ENCODE measurements at places on chromosomes 7 and 10.

GRCh38 chr10:98649170-98649569 lies 202.4 kb upstream of the HPS1 start:
- no peak for DNase-seq

DNA sequence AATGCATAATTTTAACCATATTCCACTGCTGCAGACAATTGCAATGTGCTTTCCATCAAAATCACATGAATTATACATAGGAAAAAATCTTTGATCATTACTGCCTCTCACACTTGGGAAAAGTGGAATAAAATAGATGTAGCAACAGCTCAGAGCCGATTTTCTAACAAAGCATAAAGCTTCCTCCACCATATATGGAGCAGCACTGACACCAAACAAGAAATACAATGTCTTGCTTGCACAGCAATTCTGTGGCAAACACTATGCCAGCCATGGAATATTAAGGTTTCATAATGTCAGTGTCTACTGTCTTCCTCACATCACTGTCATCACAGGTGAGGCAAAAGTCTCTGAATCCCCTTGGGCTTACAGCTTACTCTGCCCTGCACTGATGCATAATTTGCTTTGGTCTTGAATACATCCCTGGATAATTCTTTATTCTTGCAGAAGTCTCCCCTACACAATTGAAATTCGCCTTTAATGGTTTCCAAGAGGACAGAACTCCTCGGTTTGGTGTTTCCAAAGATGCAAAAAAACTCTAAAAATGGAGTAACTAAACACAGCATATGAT lies 198.5 kb downstream of the CACNA2D1 start:
- DNase-seq: no peak

GRCh38 chr7:111371437-111371836 lies 190.9 kb downstream of the IMMP2L start:
- DNase-seq: no peak

DNA sequence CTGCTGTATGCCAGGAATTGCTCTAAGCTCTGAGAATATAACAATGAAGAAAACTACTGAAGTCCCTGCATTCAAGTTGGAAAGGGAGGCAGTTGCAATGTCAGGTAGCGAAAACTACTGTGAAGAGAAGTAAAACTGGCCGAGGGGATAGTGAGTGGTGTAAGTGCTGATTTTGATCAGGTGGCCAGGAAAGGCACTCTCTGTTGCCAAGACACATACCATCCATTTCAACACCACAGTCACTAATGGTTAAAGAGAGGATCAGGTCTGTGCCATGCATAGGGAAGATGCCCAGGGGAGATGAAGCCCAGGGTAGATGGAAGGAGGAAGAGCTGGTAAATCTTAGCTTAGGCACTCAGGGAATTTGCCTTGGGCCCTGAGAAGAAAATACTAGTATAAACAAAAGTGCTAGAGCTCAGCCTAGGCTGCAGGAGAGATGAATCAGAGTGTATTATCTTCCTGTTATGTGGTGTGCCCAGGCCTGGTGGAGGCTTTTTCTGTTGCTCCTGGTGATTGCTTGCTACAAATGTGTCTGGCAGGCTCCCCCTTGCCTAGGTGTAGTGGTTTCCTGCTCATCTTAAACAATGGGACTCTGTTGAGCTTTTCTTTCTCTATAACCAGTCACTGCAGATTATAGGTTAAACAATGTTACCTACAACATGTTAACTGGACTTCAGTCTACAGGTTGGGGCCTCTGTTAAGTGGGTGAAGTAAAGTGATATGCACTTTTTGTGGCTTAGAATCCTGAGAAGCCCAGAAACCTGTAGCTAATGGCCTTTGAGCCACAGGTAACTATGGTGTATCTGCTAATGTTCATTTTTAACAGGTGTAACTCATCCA lies 125.5 kb downstream of the LRRC4 start:
- no peak for DNase-seq

DNA sequence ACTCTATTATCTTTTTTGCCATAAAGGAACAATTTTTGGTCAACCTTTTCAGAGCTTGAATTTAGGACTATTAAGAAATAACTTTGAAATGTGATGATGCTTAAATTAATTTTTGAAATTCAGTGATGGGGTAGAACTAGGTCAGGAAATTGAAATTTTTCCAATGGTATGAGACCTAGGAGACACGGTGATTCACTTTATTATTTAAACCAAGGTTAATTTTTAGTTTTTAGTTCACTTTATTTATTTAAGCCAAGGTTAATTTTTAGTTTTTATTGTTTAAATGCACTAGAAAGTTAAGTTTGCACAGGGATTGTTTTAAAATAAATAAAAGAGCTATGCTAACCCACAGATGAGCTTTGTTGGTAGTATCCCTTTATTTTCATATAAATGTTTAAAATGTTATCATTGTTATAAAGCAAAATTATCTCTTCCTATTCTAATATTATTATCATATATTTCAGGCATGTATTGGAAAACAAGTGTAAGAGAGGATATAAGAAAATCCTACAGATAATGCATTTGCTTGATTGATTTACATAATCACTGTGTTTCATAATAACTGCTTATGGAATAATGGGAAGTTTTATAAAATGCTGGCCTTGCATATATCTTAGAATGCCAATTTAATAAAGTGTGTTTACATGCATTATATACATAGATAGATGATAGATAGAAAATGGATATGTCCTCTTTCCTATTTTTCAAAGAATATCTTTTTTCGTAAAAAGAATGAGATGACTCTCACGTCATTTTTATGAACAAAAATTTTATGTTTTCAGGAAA lies 163.6 kb downstream of the HGF start:
- DNase-seq: no peak

GRCh38 chr10:17386616-17387075 lies 67.7 kb downstream of the ST8SIA6 start:
- peak; percentile 32 for DNase-seq

DNA sequence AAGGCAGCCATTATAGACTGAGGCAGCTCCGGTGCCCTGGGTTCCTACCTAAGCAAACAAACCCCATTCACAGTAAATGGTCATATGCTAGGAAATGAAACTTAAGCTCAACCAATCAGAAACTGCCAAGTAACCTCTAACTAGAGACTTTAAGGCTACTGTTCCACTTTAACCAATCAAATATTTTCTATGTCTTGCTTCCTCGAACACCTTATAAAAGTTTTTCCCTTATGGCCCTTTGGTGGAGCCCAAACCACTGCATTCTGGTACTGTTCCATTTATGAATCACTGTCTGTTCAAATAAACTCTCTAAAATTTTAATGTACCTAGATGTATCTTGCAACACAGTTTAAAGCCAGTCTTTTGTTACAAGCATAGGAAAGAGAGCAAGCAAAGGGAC lies 361.1 kb downstream of the HGF start:
- DNase-seq: no peak

- peak; percentile 31 for DNase-seq
Measured at GRCh38 chr7:117281562-117281961, 41.3 kb downstream of the WNT2 start.

- no peak for DNase-seq
Measured at GRCh38 chr10:103584216-103585010, 90.9 kb downstream of the NEURL1 start.

DNA sequence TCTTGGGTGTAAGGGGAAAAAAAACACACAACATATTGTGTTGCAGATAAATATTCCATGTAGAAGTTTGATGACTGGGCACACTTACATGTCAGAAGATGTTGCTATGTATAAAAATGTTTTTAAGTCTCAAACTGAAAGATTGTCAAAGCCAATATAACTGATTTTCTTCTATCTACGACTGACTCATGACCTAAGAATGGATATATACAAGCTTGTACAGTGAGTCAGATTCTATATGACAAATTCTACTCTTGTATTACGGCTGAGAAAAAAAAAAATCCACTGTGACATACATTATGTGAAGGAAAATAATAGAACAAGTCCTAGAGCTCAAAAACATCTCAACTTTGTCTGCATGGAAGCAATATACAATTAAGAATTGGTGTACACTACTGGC lies 343.0 kb upstream of the PCDH15 start:
- no peak for DNase-seq

DNA sequence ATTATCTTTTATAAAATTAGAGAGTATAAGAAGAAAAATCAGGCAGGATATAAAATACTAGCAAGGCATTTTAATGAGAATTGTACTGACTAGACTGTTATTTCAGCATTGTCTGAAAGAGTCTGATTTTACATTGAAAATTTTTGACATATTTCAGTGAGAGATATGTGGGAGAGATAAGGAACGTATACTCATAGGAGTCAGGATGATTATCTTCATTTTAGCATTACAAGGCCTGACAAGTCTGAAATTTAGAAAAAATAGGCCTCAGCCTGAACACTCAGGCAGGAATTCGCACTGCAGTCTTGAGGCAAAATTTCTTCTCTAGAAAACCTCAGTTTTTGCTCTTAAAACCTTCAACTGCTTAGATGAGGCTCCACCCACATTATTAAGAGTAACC lies 386.0 kb downstream of the HGF start:
- DNase-seq: no peak

DNA sequence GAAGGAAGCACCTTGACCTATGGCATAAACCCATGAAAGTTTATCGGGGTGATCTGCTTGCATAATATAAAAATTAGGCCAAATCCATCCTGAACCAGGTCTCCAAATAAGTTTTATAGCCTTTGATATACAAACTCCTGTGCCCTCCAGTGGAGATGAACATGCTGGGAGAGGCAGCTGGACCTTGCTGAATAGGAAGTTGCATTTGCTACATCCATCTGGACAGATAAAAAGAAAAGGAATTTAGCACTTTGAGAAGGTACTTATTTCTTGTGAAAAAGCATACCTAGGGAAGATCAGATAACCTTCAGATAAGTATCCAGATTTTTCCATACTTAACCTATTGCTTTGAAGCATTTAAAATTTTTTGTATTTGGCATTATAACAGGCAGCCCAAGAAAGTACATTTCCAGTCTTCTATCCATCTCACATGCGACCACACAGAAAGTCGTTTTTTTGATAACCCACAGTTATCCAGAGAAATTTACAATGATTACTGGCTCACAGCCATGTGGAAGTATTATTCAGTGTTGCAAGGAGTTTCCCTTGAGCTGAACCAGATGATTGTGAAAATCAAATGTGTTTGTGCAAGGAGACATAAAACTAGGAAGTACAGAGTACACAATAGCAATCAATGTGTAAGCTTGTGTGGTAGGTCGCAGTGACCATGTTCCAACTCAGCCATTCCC lies 124.4 kb upstream of the STK17A start:
- no peak for DNase-seq

DNA sequence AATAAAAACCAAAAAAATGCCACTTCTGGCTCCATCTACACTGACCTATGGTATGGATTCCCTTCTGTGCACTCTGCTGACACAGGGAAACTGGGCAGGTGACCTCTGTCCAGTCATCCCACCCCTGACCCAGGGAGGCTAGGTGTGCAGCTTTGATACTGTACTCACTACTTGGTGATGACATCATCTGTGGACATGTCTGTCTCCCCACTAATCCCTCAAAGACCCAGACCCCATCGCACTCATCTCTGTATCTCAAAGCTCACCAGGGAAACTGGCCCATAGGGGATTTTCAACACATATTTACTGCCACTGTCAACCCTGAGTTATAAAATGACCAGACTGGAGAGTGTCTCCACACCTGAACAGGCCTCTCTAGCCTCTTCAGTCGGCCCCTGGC lies 10.6 kb downstream of the SGMS1 start:
- no peak for DNase-seq

DNA sequence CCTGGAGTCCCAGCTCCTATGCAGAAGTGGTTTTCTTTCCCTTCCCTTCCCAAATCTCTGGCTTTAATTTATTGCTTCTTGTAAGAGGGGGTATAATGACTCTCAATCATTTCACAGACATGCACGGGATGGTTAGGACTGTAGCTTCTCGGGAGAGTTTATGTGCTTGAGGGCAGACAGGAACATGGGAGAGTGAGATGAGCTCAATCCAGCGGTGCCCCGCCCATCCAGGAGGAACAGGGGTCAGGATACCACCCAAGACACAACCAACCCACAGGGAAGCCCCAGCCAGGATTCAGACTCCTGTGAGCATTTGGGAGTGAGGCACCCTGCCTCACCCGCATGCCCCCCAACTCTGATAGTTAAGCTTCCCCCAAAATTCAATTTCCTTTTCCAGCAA lies 33.7 kb upstream of the GATAD1 start:
- DNase-seq: no peak

DNA sequence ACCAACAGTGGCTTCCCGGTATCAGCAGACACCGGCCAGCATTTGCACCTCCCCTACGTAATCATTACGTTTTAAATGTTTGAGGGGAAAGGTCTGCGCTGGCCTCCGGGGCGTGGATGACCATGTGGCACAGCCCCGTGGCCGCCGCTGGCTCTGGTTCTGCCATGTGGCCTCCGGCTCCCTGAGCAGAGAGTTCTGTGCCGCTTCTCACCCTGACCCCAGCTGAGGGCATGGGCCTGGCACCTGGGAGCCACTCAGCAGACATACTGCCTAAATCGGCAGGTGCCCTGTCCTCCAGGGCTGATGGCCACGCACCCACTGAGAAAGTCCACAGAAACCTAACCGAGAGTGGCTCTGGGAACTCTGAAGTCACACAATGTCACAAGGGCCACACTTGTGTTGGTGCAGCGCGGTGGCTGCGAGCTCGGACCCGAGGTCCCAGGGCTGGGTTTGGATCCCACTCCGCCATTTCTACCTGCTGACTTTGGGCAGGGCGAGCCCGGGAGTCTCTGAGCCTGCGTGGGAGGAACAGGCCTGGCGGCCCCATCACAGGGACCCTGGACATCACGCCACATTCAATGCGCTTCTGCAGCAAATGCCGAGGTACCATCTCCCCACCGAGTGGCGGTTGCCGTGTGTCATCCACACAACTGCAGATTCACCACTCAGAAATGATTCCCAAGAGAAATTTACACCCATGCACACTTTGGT lies 25.3 kb downstream of the CFAP46 start:
- no peak for DNase-seq

GRCh38 chr7:98974906-98975816 lies 96.8 kb downstream of the TRRAP start:
- DNase-seq: no peak

- no peak for DNase-seq
Measured at GRCh38 chr7:64747802-64748201, 46.4 kb upstream of the ZNF138 start.

GRCh38 chr10:125982260-125982948 lies 86.0 kb downstream of the FANK1 start:
- peak; percentile 77 for DNase-seq

DNA sequence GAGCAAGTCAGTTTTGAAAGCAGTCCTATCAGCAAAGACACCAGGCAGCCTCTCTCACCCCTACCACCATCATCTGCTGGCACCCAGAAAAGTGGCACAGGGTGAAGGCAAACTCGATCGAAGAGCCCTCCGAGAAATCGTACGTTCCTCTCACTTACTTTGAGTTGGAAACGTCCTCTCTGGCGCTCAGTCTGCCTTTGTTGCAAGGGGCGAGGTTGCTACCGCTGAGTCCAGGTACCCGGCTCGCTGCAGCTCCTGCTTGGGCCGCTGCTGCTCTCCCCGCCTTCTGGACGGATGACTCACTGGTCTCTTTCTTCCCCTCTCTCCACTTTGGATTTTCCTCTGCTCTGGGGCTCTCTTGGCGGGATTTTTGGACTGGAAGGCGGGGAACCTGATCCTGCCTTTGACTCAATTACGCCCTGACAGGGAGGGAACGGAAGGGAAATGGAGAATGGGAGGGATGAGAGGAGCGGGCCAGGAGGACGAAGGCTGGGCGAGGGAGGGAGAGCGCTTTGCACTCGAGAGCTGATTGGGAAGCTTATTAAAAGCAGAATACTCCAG lies at the start of gene PTN:
PTN (minus strand) TSS at position 453 of the 561 bp plus-strand sequence. CDS start 88,760 bp downstream, outside the sequence.
- DNase-seq: peak; percentile 48
